Activated T-helper 1 cell treated with anti-CD3 and anti-CD28 coated beads, Interleukin-12 subunit alpha, Interleukin-12 subunit beta, Interleukin-2, Interleukin-4 antibody, amounts not matched to agents 30 ng/mL and 10 ng/mL and 1 ng/mL, durations not matched to agents 14 hours and 24 hours and 36 hours (primary cell): ENCODE measurements at places on chromosomes 3 and 15. TPM values are rescaled to one million over a fixed set of nuclear protein-coding genes. Genes with fewer than 3 reads are reported as not detected.

- DNase-seq, result no peak
Observed at GRCh38 chr15:53203454-53203853, 413.3 kb upstream of the ONECUT1 start.

DNA sequence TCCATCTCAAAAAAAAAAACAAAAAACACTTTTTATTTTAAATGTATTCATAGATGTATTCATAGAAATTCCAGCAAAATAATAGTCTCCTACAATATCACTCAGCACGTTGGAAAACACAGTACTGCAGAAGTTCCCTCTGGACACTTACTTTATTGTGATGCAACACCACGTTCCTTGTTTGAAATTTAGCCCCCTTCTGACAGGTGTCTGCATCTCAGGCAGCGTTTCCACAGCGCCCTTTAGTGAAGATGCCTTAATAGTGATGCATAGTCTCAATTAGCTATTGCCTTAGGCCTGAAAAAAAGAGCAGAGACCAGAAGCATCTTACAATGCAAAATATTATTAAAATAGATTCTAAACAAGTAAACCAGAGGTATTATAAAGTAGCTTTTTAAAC is 20.3 kb downstream of the IL12A start:
- DNase-seq, result no peak

DNA sequence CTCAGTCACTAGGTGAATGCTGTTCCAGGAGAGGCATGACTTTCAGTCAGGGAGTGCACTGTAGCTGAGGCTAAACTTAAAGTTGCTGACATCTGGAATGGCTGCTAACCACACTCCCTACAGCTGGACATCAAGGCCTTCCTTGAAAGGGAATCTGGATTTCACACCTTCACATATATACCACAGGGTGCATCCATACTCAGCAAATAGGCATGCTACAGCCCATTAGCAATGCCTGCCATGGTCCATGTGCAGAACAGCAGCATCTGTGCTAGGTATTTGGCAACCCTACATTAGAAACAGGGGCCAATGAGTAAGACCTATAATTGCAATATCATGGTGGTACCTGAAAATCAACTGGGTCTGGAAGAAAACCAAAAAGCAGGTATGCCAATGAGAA is 74.8 kb downstream of the SNTN start:
- no peak for DNase-seq

- DNase-seq, result no peak
Observed at GRCh38 chr15:74624020-74624602, 8.5 kb downstream of the CLK3 start.

GRCh38 chr3:79148786-79149185 is 619.0 kb downstream of the ROBO1 start:
- no peak for DNase-seq

DNA sequence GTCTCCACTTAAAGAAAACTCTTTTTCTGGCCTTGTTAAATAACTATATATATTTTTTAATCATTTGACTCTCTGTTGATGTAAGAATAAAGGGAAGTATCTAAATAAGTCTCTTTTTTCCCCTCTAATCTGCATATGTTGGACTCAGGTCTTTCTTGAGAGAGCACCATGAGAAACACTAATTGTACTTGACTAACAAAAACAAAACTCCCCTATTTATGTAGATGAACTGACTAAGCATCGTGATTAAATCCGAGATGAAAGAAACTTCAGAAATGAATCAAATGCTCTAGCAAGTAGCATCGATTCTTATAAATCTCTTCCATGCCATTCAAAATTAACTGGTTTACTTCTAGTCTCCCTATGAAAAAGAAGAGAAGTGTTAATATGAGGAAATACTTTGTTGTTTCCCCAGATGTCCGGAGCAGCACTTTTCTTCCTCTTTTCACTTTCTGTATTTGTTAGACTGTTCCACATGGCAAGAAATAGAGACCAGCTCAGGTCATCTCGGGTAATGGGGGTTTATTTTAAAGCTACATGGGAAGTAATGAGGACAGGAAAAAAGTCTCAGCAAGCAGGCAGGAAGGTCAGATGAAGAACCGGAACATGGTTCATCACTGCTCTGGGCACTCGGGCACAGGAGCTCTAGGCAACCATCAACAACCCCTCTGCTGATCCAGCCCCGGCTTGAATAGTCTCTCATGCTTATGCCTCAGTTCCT is 288.3 kb downstream of the CNTN6 start:
- no peak for DNase-seq

- no peak for DNase-seq
Observed at GRCh38 chr15:59687836-59688235, 1.3 kb downstream of the BNIP2 start.

- DNase-seq, result no peak
Observed at GRCh38 chr3:113404637-113405036, 36.7 kb downstream of the CFAP44 start.

GRCh38 chr3:185325946-185326791 is 36.8 kb upstream of the MAP3K13 start:
- no peak for DNase-seq

GRCh38 chr3:71721651-71722157 is 3.5 kb downstream of the EIF4E3 start:
- no peak for DNase-seq

GRCh38 chr3:194271460-194272035 is 79.6 kb downstream of the CPN2 start:
- no peak for DNase-seq

RBMS3 gene
- total RNA-seq, result 3.4 and 3.7 TPM in 2 replicates

GRCh38 chr3:31752305-31753049 is 219.8 kb downstream of the STT3B start:
- DNase-seq, result no peak

DZIP1L gene
- total RNA-seq, result 0.07 and 0.16 TPM in 2 replicates

FOXB1 gene
- 1.2 and 1.3 TPM in 2 replicates for total RNA-seq

GRCh38 chr3:64505419-64505818 is 182.4 kb downstream of the ADAMTS9 start:
- DNase-seq, result no peak

DNA sequence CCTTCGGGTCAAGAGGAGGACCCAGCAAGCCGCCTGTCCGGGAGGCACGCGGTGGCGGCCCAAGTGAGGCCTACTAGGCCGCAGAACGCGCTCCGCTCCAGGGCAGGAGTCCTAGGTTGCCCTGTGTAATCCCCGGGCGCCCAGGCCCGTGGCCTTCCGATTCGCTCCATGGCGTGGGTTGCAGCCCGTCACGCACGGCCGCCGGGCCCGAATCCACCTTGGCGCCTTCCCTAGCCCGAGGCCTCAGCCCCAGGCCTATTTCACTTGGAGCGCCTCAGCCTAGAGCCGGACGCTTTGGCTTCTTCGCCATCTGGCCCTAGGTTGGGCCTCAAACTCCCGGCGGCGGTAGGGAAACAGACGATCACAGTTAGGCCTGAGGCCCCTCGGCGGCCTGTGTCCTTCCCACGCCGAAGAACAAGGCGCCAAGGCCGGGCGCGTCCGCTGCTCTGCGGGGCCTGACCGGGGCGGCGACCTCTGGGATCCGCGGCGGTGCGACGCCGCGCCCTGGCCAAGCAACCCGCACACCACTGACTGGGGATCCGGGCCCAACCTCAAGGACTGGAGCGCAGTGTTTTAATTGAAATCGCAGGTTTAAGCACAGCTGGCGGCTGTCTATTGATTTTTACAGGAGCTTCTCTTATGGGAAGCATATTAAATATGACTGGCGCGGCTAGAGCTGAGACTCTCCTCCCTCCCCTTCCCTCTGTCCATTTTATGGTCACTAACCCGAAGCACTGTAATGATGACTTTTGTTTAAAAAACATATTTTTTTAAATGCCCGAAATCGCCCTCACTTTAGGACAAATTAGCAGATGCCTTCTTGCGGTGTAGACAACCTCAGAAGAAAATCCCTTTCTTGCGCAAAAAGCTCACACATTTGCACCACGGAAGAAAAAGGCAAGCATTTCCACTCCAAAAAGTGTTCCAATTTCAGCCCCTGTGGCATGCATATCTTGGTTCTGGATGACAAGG is 3.8 kb upstream of the FEZF2 start:
- no peak for DNase-seq

- no peak for DNase-seq
Observed at GRCh38 chr15:89599021-89599420, 23.8 kb downstream of the TICRR start.

GRCh38 chr15:99734575-99734974 is 1.3 kb upstream of the LYSMD4 start:
- DNase-seq, result no peak

GOLGA8T gene
- 0.22 TPM in 1 of 2 replicates, not detected in the other for total RNA-seq

DNA sequence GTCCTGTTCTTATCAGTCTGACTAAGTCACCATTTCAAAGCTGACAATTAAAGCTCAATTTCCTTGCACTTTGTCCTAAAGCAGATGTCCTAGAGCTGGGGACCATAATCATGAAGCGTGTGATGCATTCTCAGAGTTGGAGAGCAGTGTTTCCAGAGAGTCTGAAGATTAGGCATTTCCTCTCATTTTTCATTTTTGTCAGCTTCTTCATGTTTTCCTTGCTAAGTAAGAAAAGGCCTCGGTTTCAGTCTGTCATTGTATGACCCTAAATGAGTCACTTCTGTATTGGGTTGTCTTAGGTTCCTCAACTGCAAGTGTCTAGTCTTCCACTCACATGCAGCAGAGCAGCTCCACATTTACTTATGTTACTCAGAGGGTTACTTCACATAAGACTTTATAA is 257.2 kb upstream of the TPRG1 start:
- DNase-seq, result no peak

GRCh38 chr3:150124142-150124541 is 153.4 kb upstream of the PFN2 start:
- DNase-seq, result no peak

DNA sequence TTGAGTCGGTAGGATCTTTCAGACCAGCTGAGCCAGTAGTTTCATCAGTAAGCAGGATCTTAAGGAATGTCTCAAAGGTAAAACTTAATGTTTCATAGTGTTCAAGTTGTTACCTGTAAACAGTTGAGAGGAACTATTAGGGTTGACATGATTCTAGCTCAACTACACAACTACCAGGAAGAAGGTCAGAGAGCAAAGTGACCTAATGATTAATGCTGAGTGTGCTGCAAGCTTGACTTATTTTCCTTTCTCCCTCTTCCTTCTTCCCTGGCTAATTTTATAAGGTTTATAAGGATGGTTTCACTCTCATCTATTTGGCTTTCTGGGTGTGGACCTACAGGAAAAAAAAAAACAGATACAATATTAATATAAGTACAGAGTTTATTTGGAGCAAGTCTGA is 30.2 kb upstream of the LHFPL4 start:
- no peak for DNase-seq

DNA sequence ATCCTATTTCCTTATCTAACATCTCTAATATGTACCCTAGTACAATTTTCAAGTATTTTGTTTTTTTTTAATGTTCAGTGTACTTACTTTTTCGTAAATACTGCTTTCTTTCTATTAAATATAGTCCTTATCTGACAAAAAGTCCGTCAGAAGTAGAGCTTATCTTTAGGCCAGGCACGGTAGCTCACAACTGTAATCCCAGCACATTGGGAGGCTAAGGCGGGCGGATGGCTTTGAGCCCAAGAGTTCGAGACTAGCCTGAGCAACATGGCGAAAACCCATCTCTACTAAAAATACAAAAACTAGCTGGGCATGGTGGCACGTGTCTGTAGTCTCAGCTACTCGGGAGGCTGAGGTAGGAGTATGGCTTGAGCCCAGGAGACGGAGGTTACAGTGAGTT is 41.1 kb downstream of the USP3 start:
- DNase-seq, result no peak

IGSF11 gene
- total RNA-seq, result 0.18 TPM in 1 of 2 replicates, not detected in the other

DNA sequence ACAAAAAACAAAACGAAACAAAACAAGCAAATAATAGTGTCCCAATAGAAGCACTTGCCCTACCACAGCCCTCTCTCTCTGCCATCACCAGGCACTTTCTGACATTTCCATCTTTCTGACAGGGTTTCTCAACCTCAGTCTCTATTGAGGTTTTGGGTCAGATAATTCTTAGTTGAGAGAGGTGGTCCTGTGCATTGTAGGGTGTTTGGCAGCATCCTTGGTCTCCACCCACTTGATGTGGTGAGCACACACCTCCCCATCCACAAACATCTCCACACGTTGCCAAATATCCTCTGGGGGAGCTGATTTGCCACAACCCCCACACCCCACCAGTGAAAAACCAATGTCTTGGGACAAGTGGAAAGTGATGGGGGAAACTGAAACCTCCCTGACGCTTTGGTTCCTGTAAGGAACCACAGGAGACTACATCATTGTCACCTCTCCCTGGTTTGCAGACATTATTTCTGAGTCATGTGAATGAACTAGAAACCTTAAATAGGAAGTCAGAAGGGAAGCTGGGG is 733.7 kb upstream of the CFAP20DC start:
- DNase-seq, result peak; percentile 31

ARIH1 gene
- 140 and 144 TPM in 2 replicates for total RNA-seq

DNA sequence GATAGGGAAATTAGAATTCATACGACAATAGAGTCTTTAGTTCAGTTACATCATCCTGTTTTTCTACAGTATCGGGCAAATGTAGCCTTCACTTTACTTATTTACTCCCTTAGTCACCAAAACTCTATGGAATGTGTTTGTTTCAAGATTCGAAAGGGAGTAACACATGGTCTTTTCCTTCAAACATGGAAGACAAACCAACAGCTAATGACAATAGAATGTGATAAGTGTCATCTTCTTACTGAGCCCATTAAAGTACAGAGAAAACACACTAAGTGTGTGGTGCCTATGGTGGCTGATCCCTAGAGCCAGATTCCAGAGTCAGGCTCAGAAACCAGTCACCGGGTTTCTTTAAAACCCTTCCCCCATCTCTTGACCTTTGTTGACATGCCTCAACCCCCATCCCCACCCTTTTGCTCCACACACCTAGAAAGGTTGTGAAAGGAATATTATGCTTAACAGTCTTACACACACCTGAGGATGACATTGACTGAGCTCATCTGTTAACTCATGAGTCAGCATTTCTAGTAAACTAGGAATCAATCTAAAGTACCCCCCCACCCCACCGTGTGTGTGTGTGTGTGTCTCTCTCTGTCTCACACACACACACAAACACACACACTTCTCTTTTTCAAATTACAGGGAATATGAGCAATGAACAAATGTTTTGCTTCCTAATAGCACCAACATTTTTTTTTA is 549.6 kb upstream of the CCDC54 start:
- no peak for DNase-seq

GRCh38 chr3:180704532-180704931 is 25.2 kb upstream of the CCDC39 start:
- no peak for DNase-seq

CCDC54 gene
- total RNA-seq, result not detected in 2 replicates

DNA sequence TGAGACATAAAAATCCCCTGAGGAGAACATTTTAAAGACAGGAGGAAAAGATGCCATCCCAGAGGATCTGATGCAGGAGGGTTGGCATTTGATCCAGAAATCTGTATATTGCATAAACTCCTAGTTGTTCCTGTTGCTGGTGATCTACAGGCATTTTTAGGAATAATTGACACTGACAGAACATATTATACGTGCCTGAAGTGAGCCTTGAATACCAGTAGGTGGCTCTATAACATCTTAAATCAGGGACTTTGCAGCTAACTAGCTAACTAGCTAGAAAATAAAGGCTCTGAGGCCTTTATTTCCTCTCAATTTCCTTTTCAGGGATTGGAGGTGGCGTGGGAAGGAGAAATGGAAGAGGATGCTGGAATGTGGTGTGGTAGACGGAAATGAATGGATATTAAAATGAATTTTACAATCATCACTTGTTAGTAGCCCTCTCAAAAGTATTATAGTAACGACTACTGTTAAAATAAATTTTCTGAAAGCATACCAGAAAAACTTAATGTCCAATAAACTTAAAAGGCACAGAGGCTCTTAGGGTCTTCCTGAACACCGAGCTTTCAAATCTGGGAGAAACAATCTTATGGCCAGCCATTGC is 73.8 kb upstream of the ZBED2 start:
- DNase-seq, result no peak

GRCh38 chr3:150936693-150937092 is 31.5 kb upstream of the MINDY4B start:
- DNase-seq, result no peak

UBA7 gene
- total RNA-seq, result 90.3 and 97.5 TPM in 2 replicates

GRCh38 chr15:97030251-97030650 is 699.8 kb downstream of the NR2F2 start:
- no peak for DNase-seq
